ENCODE measurements at places on chromosomes 2 and 18. TPM values are rescaled to one million over a fixed set of nuclear protein-coding genes. Genes with fewer than 3 reads are reported as not detected.

The METAP1D gene
- total RNA-seq, result 2.5 TPM

The SOX11 gene
- not detected for total RNA-seq

The SLC4A3 gene
- total RNA-seq, result 2.9 TPM

The UGT1A10 gene
- not detected for total RNA-seq

The TSPYL6 gene
- total RNA-seq, result not detected

The KIAA2012 gene
- total RNA-seq, result not detected

The AQP12A gene
- total RNA-seq, result not detected

The CREG2 gene
- total RNA-seq, result 9.3 TPM

The SGPP2 gene
- 0.77 TPM for total RNA-seq

The SLC5A7 gene
- total RNA-seq, result not detected
